ENCODE measurements at places on chromosomes 4 and X. TPM values are rescaled to one million over a fixed set of nuclear protein-coding genes. Genes with fewer than 3 reads are reported as not detected.

RELL1 gene
- total RNA-seq = 85.3 TPM

AMBN gene
- not detected for total RNA-seq

WDR17 gene
- 0.48 TPM for total RNA-seq

GPM6B gene
- 0.21 TPM for total RNA-seq

RIBC1 gene
- 0.43 TPM for total RNA-seq

RAB40AL gene
- not detected for total RNA-seq

TLR2 gene
- total RNA-seq = 101 TPM

NPY2R gene
- total RNA-seq = not detected

P2RY4 gene
- total RNA-seq = not detected

ACE2 gene
- total RNA-seq = under 0.01 TPM

DHX15 gene
- 160 TPM for total RNA-seq

ADAD1 gene
- total RNA-seq = not detected

MSANTD1 gene
- total RNA-seq = 0.21 TPM

MAGEA12 gene
- not detected for total RNA-seq

RHOH gene
- under 0.01 TPM for total RNA-seq

Data from tracheal epithelial cell (primary cell).